ENCODE measurements at places on chromosomes 3 and 15.

DNA sequence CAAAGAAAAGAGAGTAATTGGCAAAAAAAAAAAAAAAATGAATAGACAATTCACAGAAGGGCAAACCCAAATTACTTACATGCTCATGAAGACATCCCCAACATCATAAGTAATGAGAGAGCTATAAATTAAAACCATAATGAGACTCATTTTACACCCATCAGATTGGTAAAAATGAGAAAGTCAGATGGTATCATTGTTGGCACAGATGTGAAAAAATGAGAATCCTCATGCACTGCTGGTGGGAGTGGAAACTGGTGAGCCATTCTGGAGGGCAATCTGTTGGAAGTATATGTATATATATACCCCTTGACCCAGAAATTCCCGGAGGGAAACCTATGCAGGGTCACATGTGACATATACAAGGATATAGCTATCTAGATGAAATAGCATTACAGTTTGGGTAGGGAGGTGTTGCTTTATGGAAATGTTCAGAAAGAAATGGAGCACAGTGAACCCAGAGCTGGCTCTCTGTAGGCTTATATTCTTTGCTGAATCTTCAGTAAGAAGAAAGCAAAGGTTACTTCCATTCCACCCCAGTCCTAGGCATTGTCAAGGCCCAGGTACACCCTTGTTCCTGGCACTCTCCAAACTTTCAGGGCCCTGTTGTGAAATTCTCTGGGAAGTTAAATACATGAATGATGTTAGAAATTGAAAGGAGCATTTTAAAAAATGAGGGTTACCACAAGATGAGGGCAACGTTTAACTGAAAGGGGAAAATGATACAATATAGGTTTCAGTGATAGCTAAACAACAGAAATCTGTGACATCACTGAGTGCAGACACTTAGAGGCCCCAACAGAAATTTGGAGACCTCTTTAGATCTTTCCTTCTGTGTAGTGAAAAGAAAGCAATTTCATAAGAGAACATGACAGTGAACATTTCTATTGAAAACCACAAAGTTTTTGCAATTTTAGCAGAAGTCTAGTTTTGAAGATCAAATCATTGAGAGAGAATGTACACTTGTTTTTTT, 132.7 kb upstream of the TPRG1 start:
- DNase-seq: no peak

DNA sequence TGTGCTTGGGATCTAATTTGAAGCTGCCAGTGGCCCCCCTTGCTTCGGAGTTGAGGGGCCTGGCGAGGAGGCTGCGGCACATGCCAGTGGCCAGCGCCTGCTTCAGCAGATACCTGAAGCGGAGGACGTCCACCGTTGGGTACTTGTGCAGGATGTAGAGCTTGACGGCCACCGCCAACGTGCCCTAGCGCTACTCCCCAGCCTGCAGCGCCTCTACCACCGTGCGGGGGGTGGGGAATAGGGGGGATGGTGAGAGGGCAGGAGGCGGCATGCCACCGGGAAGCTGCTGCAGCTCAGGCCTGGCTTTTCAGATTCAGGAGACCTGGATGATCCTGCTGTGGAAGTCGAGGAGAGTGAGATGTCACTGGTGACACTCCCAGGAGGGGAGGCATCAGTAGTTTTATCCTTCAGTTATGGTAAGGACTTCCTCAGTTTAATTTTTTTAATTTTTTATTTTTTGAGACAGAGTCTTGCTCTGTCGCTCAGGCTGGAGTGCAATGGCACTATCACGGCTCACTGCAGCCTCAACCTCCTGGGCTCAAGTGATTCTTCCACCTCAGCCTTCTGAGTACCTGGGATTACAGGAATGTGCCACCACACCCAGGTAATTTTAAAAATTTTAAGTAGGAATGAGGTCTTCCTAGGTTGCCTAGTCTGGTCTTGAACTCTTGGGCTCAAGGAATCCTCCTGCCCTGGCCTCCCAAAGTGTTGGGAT, 150.6 kb upstream of the FRMD4B start:
- DNase-seq: no peak

DNA sequence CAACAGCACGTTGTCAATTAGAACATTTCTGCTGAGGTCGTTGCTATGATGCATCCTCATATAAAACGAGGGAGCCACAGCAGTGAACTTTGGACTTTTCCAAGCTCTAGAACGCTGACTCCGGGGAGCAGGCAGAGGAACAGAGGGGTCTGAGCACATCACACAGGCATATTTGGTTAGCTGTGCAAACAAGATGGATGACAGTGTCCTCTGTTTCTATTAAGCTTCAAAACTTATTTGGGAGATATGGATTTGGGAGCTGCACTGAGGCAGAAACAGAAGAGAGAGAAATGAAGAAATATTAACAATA, 278.0 kb upstream of the TBL1XR1 start:
- no peak for DNase-seq

- no peak for DNase-seq
Observed at GRCh38 chr3:25768851-25769250, 14.4 kb downstream of the NGLY1 start.

DNA sequence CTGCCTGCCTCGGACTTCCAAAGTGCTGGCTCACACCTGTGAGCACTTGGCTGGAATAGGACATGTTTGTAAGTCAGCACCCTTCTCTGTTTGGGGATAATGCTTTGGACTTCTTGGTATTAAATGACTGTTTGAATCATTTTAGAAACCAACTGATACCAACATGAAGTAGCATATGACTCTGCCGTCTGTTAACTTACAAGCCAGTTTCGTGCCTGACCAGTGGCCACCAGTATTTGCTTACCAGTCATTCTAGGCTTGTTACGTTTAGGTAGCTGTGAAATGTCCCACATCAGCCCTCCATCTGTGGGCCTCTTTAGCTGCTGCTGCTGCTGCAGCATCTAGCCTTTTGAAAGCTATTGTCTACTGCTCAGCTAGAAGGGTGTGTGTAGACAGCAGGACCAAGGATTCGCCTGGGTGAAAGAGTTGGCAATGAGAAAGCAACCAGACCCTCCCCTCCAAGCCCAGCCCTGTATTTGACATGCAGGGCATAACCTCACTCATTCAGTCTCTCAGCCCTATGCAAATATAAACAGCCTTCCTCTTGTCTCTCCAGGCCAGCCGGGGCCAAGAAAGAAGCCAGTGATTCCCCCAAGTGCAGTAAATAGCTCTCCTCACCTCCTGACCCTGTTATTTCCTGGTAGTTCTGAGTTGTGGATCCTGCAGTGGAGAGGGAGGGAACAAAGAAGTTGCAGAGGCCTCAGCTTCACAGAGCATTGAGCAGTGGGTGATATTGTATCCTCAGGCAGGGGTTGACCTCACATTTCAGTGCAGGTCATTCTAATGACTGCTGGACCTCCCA, 51.0 kb downstream of the NKIRAS1 start:
- DNase-seq: no peak

GRCh38 chr15:71530116-71530515, 280.2 kb upstream of the NR2E3 start:
- DNase-seq: no peak

- DNase-seq: no peak
Observed at GRCh38 chr15:91366111-91366510, 266.1 kb downstream of the SV2B start.

DNA sequence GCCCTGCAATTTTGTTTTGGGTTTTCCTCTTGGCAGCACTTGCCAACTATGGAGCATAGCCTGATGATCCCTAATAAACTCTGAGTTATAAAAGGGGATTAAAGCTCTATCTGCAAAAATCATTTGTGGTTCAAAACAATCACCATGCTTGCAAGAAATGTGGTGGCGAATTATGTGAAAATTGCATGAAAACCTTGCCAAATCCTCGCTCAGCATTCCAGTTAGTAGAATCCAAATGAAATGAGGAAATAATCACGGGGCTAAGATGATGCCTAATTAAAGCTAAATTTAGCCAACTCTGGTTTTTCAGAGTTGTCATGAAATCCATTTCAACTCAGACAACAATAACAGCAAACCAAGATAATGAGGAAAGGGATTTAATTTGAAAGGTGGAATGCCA, 73.0 kb upstream of the PROK2 start:
- no peak for DNase-seq

- no peak for DNase-seq
Observed at GRCh38 chr3:37907371-37907770, 45.7 kb downstream of the CTDSPL start.

DNA sequence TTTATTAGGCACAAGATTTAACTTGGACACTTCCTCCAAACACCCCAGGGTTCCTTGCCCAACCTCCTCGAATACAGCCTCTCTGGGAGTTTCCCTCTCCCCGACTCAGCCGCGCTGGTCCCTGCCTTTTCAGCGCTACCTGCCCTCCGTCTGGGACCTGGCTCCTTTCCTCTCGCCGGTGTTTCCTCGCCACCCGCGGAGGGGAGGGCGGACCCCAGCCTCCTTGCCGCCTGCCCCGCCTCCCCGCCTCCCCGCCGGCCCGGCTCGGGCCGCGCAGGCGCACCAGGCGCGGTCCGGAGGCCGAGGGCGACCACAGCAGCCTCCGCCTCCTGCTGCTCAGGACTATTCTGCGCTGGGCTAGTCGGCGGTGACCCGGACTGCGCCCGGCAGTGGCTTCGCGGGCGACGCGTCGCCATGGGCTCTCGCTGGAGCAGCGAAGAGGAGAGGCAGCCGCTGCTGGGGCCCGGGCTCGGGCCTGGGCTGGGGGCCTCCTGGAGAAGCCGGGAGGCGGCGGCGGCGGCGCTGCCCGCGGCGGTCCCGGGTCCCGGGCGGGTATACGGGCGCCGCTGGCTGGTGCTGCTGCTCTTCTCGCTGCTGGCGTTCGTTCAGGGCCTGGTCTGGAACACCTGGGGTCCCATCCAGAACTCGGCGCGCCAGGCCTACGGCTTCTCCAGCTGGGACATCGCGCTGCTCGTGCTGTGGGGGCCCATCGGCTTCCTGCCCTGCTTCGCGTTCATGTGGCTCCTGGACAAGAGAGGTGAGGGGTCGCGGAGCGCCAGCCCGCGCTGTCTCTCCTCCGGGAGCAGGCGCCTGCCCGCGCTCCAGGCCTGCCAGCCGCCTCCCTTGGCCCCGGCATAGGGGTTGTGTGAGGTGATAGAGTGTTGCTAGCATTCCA, at the start of gene SLC49A4:
TSS of gene SLC49A4 (plus strand) at position 291 of the 895 bp plus-strand sequence. CDS start at position 415, 124 bp downstream.
- DNase-seq: no peak

GRCh38 chr15:34854232-34854631, 58.9 kb upstream of the ACTC1 start:
- DNase-seq: no peak

DNA sequence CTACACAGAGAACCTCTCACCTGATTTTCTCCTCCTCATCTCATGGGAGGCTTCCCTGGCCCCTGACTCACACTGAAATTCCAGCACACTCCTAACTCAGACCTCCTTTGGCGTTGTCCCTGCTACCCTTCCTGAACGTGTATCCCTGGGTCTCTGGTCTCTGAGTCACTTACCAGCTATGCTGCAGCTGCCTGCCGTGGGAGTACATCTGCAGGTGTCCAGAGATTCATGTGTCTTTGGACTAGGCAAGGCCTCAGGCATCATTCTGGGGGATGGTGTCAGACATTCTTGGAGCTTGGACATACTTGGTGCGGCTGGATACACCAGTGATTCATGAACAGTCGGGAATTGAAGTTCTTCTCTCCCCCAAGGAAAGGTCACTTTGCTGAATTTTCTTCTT, 148.8 kb upstream of the TRIM42 start:
- no peak for DNase-seq

GRCh38 chr3:138696666-138697370, 88.2 kb downstream of the FAIM start:
- no peak for DNase-seq

DNA sequence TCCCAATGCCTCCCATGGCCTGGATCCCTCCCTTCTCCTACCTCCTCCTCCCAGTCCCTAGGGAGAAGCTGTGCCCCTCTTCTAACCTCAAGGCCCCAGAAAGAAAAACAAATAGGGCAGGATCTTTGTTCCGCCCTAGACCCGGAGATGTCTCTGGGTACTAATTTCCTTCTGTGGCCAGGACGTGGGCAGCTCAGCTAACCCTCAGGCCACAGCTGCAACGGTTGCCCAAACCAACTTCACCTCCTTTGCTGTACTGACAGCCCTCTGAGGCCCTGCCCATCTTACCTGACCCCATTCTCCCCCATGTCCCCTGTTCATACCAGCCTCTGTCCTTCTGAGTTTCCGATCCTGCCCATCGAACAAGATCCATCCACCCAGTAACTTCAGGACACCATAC, 70.7 kb downstream of the SRGAP3 start:
- no peak for DNase-seq

- no peak for DNase-seq
Observed at GRCh38 chr15:52673312-52673711, 5.9 kb downstream of the ATOSA start.

DNA sequence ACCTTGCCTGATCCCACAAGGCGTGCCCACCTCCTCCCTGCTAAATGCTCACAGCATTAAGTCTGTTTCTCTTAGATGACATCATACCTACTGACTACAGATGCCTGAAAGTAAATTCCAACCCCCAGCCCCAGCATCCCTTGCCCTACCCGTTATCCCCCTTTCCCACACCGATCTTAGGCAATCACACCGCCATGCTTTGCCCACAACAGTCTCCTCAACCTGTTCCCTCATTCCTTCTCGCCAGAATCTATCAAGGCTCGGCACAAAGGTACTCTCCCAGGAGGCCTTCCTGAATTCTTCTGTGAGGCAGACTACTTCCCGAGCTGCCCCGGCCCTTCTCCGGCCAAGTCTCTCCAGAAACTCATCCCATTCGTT, 789 bp upstream of the SEC61A1 start:
- DNase-seq: no peak

DNA sequence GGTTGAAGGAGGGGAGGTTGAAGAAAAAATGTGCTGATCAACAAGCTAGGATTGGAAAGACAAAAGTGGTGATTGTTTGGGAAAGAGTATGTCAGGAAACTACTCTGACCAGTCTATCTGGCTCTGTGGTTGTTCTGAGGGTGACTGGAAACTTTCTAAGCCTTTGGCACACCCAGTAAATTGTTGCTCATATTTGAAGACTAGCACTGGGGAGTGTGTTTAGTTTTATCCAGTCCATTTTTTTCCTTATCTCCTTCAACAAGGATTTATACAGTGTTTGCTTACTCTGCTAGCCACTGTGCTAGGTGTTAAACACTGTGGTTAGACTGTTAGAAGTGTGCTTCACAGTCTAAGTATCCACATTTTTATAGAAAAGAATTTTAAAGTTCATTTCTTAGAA, 28.8 kb downstream of the PPM1L start:
- DNase-seq: no peak

- no peak for DNase-seq
Observed at GRCh38 chr3:109339714-109340648, 2.6 kb upstream of the DPPA4 start.

DNA sequence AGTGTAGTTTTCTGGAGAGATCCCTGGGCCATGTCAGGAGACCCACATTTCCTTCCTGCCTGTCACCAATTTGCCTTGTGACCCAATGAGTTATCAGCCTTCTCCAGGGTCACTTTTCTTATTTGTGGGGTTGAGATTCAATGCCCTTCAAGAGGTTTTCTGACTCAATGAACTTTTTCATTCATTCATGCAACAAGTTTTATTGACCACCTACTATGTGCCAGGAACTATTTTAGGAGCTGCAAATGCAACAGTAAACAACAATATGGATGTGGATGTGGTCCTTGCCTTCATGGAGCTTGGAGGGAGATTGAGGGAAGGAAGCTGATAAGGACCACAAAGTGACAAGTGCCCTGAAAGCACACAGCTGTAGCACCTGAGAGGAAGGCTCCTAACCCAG, 142.8 kb downstream of the OPA1 start:
- no peak for DNase-seq

Measured in COR-L47 (cell line).